Bone marrow (tissue), 2 donors: ENCODE measurements at places on chromosomes 13 and 19.

DNA sequence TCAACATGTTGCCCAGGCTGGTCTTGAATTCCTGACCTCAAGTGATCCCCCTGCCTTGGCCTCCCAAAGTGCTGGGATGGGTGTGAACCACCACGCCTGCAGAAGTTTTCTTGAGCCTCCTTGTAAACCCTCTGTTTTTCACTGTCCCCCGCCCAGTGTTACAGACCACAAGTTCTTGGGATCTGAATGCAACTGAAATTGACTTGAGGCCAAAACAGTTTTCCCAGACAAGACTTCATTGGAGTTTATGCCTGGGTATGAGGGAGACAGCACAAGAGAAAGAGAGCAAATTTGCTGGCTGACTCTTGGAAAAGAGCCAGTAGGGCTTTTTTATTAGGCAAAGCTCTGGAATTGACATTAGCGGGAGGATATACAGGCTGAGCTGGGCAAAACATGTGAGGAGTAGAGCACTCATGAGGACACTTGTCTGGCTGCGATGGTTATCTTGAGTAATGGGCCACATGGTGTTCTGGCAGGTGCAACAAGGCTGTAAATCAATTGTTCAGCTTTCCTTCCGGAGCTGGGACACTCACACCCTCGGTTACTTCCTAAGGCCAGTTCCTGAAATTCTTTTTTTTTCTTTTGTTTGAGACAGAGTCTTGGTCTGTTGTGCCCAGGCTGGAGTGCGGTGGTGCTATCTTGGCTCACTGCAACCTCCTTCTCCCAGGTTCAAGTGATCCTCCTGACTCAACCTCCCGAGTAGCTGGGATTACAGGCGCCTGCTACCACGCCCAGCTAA lies 12.7 kb upstream of the HNRNPL start:
- DNase-seq, result peak; percentile 71

DNA sequence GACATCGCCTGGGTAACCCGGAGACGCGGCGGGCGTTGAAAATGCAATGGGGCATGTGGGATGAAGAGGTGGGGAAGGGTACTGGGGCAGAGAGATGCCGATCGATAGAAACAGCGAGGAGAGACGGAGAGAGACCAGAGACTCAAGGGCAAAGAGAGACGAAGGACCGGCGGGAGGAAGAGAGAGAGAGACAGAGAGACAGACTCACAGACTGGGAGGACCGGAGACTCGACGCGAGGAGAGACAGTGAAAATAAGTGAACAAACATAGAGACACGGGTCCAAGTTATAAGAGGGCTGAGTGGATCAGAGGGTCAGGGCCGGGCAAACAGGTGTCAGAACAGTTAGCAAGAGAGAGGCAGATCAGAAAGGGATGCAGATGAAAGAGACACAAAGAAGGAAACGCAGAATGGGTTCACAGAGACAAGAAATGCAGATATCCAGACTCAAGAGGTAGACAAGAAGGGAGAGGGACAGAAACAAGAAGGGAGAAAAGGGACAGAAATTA lies 576 bp upstream of the MZF1 start:
- DNase-seq, result no peak

DNA sequence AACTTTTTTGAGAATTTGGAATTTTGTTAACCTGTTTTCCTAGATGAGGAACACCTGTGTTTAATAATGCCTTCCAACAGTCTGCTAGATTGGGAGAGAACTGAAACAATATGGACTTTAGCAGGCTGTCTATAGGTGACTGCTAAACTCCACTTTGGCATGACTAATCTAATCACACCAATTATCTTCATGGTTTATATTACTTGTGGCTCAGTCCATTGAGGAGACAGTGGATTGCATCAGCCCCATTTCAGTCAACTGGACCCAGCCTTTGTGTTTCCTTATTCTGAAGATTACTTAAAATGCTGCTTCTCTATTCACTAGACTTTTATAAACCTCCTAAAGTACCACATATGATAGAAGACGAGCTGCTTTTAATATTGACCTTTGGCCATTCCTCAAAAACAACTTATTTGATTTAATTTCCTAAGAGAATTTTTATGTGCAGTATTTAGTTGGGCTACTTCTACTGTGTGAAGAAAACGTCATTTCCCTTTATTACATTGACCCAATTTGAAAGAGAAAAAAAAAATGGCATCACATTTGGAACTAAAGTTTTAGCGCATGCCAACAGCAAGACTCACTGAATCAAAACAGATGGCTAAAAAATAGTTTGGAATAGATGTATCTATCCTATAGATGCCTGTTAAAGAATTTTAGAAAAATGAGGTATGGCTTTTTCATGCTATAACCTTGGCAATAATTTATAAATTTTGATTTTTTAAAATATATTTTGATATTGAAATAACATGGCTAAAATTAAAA lies 295.8 kb downstream of the NDFIP2 start:
- DNase-seq, result no peak

DNA sequence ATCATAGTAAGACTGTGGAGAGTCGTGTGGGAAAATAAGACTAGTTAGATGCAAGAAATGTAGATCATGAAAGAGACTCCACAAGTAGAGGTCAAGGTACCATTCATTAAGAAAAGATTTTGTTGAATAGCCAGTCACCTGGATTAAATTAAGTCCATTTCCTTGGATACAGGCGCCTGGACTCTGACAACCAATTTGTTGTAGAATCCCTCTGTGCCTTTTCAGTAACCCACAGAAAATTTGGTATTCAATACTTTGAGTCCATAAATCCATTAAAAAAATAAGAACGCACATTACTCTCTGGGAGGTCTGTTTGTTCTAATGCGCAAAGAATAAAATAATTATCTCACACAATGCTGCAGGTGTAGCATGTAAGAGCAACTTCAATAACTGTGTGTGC lies 469.4 kb downstream of the KLF12 start:
- DNase-seq, result no peak

DNA sequence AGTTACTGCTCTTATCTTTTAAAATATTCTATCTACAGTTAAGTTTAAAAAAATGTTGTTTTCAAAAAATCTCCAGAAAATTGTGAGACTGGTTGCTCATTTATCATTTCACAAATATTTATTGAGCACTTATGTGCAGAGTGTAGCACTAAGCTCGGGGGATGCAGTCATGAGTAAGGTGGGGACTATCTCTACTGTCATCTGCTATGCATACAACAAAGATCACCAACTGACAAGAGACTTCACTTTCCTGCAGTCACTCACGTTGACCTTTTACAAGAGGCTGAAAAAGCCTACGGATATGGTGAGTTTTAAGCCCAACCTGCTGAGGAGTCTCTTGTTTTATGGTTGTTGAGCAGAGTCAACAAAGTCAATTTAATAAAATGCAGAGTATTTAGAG lies 392.5 kb downstream of the KLF12 start:
- DNase-seq, result no peak

DNA sequence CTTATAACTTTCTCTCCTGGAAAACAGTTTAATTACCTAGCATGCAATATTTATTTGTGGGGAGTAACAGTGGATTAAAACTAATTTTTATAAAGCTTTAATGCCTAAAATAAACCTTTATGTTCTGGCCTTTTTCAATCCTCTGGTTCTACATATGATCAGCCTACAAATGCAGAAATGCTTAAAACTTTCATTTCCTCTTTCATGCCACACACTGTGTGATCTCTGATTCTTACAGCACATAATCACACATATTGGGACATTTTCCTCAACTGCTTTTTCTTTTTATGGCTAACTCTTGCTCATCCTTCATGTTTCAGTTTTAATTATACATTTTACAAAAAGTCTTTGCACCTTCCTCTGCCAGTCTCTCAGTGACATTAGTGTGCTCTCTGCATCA lies 910.8 kb upstream of the SLITRK6 start:
- no peak for DNase-seq

DNA sequence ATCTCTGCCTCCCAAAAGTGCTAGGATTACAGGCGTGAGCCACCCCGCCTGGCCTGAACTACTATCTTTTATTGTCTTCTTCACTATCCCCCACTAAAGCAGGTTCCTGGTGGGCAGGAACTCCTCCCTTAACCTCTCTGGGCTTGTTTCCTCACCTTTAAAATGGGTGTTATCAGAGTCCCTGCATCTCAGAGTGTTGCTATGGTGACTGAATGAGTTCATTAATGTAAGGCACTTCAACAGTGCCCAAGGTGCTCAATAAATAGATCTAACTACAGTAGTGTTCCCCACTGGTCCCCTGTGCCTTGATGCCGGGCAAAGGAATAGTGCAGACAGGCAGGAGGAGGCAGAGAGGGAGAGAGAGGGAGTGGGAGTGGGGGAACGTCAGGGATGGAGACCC lies 20.5 kb downstream of the CCDC97 start:
- DNase-seq, result no peak

DNA sequence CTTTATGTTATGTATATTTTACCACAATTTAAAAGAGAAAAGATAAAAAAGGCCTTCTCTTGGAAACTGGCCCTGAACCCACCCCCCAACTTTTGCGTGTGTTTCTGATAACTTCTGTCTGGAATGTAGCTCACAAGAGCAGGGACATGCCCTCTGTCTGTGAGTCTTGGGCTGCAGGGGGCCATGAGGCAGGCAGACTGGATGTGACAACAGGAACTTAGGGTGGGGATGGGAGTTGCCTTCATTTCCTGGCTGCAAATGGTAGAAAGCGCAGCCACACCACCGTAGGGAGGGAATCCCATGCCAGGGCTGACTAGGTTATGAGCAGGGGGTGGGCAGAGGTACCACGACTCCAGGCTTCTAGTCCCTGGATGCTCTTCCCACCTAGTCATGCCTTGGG lies 21.9 kb downstream of the CILP2 start:
- no peak for DNase-seq

DNA sequence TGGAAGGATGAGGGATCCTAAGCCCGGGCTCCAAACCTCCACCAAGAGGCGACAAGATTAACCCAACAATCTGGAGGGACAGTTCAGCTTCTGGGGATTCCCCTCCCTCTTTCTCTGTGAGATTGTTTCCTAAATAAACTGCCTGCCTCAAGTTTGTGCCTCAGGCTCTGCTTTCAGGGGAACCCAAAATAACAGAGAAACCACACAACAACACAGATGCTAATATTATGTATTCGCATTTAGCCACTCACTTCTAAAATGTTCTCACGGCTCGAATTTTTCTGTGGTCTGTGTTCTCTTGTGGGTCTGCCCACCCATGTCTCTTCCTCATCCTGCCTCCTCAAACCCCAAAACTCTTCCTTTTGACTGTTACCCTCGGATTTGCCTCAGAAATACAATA lies 1381.1 kb upstream of the SLC10A2 start:
- no peak for DNase-seq
